Cerebellar nuclear complex (tissue), 1 donor: ENCODE measurements at places on chromosomes 7 and 10.

GRCh38 chr7:85162721-85163120, 24.1 kb downstream of the SEMA3D start:
- DNase-seq: no peak

DNA sequence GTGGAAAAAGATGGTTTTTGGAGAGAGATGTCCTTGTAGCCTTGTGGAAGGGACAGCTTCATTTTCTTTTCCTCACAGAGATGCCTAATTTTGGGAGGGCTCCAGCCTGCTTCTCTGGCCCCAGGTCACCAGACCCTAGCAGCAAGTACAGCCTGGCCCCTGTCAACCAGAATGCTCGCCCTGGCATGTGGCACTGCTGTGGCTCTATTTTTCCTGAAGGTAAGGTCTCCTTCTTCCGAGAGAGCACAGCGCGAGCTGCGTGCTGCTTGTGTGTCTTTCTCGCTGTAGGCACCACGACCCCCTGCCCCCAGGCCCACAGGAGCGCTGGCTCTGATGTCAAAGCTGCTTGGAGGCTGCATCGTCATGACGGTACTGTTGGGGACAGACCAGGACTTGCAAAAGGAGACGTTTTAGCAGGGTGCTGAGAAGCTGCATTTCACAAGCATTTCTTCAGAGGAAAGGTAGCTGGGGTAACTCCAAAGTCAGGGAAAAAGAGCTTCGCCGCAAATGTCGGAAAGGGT, 58.7 kb downstream of the CLEC2L start:
- no peak for DNase-seq

DNA sequence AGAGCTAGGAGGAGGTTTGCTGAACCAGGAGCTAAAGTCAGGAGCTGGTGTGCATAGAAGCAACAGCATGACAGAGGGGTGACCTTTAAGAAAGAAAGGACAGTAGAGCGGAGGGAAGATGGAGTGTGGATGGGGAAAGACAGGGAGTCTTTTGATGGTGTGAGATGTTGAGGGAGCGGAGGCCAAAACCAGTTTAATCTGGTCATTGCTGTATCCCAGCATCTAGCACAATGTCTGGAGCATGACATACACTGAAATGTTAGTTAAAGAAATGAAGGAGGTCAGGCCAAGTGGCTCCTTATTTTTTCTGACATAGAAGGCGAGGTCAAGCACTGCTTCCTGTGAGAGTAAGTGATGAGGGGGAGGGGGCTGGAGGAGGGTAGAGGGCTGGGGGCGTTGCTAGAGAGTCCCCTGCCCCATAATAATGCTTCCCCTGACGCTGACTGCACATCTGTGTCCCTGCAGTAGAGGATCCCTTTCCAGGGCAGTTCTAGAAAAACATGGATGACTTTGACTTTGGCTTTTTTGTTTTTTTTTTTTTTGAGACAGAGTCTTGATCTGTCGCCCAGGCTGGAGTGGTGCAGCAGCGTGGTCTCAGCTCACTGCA, 70.2 kb downstream of the ZNF467 start:
- no peak for DNase-seq

DNA sequence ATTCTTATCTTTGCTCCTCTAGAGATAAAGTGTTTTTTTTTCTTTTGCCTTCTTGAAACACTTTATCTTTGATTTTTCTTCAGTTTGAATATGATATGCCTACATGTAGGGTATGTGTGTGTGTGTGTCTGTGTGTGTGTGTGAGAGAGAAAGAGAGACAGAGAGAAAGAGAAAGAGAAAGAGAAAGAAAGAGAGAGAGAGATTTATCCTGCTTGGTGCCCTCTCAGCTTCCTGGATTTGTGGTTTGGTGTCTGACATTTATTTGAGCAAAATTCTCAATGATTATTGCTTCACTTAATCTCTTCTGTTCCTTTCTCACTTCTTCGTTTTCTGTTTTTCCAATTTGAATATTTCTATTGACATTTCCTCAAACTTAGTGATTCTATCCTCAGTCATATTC, 60.3 kb downstream of the RAB18 start:
- no peak for DNase-seq

DNA sequence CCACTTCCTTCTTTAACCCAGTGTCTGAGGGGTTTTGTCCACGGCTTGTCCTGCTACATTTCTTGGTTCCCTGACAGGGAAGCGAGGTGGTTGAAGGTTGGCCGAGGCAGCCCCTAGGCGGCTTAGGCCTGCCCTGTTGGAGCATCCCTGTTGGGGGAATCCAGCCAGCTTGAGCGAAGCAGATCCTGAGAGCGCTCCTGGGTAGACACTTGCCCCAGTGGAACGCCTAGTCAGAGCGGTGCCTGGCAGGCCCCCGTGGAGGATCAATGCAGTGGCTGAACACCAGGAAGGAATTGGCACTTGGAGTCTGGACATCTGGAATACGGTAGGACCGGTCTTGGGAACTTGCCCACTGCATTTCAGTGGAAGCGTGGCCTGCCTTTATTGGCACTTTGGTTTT, 32.7 kb upstream of the NRF1 start:
- DNase-seq: no peak

GRCh38 chr7:50812841-50813475, 30.3 kb upstream of the GRB10 start:
- DNase-seq: no peak

DNA sequence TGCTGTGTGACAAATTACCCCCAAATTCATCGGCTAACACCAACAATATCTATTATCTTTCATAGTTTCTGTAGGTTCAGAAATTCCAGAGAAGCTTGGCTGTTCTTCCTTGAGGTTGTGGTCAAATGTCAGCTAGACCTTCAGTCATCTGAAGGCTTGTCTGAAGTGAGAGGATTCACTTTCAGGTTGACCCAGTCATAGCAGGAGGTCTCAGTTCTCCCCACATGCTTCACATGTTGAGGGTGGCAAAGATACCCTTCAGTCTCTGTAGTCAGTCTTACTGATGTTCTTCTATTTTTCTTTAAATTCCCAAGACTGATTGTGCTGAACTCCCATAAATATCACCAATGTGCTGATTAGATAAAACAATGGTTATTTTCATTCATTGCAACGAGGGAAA, 1692.0 kb downstream of the REEP3 start:
- no peak for DNase-seq

- DNase-seq: no peak
Observed at GRCh38 chr7:32893207-32893524, 1.6 kb upstream of the KBTBD2 start.

GRCh38 chr10:69315610-69316312, 37.5 kb downstream of the HK1 start:
- DNase-seq: no peak

GRCh38 chr10:71970869-71971268, 6.7 kb downstream of the CHST3 start:
- DNase-seq: no peak

GRCh38 chr7:44140341-44140740, 791 bp downstream of the MYL7 start:
- no peak for DNase-seq

GRCh38 chr10:92241158-92241500, 49.7 kb downstream of the CPEB3 start:
- DNase-seq: peak; percentile 41

DNA sequence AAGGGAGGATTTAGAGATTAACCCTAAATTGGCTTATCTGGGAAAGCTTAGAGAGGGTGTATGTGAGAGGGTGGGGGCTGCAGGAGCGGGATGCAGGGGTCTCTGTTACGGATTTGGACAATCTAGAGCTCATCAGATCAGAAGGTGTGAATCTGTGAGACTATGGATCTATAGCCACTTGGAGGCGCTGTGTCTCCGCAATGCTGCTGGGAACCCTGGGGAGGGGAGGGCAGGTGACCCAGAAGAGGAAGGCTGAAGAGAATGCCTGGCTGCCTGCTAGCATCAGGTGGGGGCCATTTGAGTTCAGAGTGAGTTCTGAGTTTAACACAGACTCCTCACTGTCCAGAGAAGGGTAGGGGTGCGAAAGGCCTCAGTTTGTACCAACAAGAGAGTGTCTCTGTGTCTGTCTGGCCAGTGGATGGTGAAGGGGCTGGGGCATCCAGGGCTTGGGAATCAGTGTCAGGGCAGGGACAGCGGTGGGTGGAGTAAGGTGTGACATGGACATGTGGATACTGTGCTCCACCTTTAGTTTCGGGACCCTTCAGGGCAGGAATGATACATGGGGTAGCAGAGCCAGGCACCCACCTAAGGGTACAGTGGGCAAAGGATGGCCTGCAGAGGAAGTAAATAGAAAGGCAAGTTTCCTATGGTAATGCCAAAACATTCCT, 187.3 kb upstream of the PRSS58 start:
- no peak for DNase-seq

GRCh38 chr10:124486635-124487034, 25.0 kb downstream of the LHPP start:
- DNase-seq: no peak

- DNase-seq: no peak
Observed at GRCh38 chr7:45189151-45189970, 31.8 kb downstream of the RAMP3 start.

GRCh38 chr10:4691301-4691700, 134.7 kb upstream of the AKR1E2 start:
- DNase-seq: no peak
